ENCODE measurements at places on chromosomes 4 and X.

GRCh38 chr4:68904786-68905185 lies 46.8 kb downstream of the UGT2A3 start:
- no peak for DNase-seq

- no peak for DNase-seq
These were observed 25.2 kb upstream of the ATXN3L start for GRCh38 chrX:13345037-13345436.

- no peak for DNase-seq
These were observed 5.4 kb upstream of the NAA15 start for GRCh38 chr4:139295942-139296299.

DNA sequence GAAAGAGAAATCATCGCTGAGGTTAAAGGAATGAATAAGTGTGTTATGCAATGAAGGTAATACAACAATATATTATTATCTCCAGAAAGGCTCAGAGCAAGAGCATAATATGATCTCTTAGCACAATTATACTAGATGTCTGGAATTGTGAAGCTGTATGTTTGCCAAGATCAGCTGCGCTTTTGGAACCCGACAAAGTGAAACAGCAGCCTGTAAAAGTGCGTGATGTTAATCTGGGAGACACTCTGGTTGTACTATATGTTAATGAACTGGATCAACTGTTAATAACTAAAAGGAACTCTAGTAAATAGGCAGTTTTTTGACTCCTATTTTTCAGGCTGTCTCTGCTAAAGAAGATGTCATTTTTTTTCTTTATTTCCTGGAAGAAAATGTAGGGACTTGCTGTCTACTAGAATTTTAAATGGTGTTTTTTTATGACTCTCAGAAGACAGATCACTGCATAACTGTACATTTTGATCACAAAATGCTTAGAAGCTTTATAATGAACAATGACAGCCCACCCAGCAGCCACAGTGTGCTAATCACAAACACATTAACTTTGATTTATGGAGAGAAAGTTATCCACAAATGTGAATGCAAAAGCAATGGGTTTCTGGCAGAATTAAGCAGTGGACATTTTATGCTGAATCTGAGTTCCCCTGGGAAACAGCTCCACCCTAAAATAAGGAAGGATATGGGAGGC lies 50.2 kb downstream of the UGT2B28 start:
- no peak for DNase-seq

GRCh38 chr4:80216100-80216761 lies 18.9 kb downstream of the PRDM8 start:
- DNase-seq: no peak

DNA sequence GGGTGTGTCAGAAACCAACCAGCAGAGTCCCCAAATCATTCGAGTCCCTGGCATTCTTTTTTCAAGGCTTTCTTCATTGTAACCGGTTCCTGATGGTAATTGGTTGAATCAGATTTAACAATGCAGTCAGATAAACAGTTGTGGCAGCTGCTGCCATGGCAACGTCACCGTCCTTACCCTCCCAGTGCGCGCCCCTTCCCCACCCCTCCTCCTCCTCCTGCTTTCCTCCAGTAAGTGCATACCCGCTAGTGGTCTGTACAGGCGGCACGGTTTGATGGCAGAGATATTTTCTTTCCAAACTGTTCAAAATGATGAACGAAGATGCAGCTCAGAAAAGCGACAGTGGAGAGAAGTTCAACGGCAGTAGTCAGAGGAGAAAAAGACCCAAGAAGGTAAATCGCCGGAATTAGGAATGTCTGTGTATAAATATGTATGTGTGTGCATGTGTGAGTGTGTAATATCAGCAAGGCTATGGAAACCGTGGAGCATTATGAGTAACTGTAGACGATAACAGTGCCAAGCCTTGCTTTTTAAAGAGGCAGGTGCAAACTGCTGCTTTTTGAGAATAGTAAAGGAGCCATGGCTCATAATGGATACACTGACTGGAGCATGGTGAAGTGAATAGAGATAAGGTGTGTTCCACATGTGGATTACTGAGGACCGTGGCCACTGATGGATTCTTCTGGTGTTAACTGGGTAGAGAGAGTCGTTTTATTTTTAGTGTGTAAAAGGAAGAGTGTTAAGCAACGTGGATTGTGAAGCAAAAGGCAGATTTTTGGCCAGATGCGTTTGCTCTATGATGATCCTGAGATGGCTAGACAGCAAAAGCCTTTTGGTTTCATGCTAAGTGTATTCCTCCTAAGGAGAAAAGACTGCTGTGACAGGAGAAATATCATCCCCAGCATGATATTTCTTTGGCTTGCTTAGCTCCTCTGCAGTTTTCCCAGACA lies at the start of gene ANK2:
Gene ANK2 (plus strand): TSS at position 233 of the 950 bp plus-strand sequence. CDS start 76 bp downstream, at position 309.
- DNase-seq: no peak

DNA sequence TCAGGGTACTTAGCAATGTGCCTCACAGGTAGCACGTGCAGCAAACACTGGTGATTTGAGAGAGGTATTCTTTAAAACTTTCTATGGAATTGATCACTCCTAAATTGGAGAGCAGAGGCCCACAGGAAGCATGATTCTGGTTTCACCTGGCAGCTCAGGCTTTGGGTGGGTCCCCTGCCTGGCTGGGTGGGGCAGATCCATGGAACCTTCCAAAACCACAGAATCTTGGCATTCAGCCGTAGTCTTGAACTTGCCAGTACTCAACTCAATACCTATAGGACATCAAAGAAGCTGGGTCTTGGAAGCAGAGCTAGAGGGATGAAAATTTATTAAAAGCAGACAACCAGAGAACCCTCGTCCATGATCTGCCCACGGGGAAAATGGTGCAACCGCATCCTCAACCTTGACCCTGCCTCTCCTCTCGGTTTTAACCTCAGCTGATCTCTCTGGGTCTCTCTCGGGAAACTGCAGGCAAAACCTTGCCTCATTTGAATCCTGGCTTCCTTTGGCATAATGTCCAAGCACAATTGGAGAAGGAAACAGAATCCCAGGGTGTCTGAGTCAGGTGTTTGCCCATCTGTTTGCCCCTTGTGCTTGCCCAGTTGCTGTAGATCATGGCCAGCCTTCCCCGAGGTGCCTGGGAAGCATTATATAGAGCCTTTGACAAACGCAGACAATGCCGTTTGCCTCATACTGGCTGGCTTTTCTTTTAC lies 22.9 kb downstream of the OTOP1 start:
- no peak for DNase-seq

GRCh38 chr4:75566911-75567310 lies 11.0 kb downstream of the ODAPH start:
- DNase-seq: no peak

GRCh38 chrX:22430701-22431100 lies 158.0 kb downstream of the CBLL2 start:
- no peak for DNase-seq

DNA sequence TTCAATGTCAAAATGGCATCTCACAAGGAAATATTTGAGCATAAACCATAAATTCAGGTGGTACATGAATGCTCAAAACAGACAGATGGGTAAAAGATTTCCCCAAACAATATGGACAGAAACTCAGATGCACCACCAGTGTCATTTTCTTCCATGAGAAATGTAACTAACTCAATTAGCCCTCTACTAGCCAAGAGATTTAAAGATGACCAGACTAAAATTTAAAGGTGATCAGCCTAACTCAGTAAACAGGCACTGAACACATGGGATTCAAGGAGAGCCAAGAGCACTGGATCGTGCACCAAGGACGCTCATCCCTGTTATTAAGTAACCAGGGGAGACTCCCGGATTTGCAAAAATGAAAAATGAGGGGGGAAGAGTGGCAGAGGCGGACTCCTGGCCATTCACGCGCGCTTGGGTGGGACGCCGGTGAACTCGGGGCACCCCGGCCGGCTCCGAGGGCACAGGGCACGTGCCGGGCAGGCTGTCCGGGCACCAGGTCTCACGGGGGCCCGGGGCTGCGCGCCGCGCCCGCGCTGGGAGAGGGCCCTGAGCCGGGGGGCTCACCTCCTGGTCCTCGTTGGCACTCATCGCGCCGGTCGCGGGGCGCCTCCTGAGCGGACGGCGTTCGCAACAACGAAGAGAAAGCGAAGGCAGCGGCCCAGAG lies 490 bp downstream of the RWDD4 start:
- DNase-seq: peak; percentile 29

DNA sequence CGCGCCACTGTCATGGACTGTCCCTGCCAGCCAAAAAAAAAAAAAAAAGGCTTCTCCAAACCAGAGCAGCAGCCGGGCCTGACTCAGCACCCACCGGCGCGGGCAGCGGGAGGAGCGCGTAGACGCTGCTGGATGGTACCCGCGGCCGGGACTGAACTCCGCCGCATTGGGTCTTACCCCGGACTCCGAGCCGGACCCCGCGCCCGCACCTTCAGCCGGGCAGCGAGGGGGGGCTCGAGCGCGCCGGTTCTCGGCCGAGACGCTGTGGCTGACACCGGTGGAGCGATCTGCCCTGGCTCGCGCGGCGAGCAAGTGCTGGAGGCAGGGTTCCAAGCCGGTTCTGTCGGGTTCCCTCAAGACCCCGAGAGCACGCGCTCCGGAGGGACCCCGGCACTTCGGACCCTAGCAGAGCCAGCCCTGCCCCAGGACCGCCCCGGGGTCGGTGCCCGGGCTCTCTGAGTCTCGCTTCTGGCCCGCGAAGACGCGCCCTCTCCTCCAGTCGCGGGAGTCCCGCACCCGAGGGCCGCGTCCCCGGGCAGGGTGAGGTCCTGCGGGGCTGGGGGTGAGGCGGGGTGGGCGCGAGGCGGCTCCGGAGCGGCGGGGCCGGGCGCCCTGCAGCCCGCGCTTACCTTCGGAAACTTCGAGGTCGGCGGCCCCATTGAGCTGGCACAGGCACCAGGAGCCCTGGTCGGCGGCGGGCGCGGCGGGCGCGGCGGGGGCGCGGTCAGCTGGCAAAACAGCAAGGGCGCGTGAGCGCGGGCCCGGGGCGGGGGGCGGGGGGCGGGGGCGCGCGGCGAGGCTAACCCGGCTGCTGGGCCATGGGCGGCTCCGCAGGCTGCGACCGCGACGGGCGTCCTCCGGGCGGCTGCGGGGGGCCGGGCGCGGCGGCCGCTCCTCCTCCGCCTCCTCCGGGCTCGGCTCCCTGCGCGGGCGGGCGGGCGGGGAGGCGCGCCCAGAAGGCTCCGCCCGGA lies 11.8 kb upstream of the MAN2B2 start:
- DNase-seq: no peak

GRCh38 chrX:123685232-123685631 lies 47.6 kb downstream of the THOC2 start:
- DNase-seq: no peak

DNA sequence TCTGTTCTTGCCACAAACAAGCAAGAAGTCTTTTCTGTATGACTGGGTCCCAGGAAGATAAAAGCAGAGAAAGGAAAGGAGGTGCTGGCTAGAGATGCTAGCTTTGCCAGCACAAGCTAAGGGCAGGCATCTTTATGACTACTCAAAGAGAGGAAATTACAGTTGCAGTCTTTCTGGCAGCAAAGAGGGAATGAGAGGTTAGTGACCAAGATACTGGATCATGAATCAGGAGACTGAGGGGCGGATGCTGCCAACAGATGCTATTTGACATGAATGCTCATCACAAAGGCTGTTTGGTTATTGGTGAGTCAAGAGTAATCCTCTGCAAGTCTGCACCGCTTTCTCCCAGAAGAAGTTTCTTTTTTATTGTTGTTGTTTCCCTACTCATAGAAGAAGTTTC lies 5.5 kb upstream of the XIAP start:
- no peak for DNase-seq

DNA sequence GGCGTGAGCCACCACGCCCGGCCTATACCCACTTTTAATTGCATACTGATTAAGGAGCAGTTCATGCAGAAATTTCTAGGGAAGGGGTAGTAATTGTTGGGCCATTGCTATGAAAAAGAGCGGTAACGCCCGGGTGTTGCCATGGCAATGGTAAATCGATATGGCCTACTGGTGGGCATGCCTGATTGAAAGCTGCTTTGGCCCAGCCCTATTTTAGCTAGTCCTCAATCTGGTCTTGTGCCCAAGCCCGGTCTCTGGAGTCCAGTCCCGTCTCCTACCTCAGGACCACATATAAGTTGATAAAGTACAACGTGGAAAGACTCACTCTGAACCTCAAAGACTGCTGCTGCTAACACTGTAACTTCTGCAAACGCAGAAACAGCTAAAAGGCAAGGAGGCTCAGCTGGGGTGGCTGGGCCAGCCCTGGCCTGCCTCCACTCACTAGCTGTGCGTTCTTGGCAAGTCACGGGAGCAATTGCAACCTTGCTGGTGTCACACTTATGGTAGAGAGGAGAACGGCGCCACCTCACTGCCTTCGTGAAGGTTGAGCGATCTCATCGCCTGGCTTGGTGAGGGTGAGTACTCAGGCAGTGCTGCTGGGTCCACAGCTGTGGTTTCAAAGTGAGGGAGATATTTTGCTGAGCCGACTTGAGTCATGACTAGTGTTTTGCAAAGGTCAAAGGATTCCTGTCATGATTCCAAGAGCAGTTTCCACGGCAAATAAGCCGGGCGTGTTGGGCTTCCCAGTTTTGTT lies 57.0 kb upstream of the GRPEL1 start:
- no peak for DNase-seq

- peak; percentile 27 for DNase-seq
These were observed 67.3 kb upstream of the VBP1 start for GRCh38 chrX:155148724-155149537.

GRCh38 chrX:37746218-37746941 lies 33.5 kb upstream of the CYBB start:
- no peak for DNase-seq

DNA sequence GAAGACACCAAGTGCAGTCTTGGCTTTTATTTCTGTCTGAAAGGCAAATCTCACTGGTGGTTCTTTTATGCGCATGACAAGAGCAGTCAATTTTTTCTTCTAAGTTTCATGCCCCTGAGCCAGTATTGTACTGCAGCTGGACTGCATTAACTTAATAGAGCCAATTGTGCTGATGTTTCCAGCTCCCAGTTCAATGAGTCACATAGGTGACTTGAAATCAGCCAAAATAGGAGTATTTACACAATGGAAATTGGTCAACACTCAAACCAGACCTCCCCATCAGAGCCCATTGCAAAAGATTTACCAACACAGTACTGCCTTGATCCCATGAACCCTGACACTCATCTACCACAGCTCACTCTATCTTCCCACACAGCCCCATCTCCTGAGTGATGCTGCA lies 100.3 kb upstream of the GUCY1A1 start:
- DNase-seq: no peak

DNA sequence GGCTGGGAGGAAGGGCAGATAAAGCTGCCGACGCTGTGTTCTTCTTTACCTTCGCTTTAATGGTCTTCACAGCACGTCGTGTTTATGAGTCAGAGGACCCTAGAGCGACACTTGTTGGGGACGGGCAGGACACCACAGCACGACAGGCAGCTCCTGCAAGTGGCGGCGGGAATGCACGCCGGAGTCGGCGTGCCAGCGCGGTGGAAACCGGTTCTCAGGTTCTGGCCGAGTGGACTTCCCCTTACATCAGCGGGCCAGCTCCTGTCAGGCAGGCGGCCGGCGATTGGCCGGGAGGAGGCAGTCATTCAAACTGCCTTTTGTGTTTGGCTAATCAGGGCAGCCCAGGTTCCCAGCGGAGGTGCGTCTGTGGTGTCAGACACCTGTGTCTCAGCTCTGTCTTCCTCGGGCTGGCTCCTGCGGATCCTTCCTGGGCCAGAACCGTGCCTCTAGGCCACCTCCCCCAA lies 150.9 kb downstream of the SHROOM3 start:
- no peak for DNase-seq

GRCh38 chr4:137083571-137084135 lies 448.6 kb downstream of the PCDH18 start:
- DNase-seq: no peak

All from stimulated activated CD4-positive, alpha-beta T cell treated with anti-CD3 and anti-CD28 coated beads, Interleukin-2, amount 100 ng/mL, for 24 hours (primary cell).